ENCODE measurements at places on chromosomes 2 and 18. TPM values are rescaled to one million over a fixed set of nuclear protein-coding genes. Genes with fewer than 3 reads are reported as not detected.

Gene ATAD2B
- 26.1 TPM for total RNA-seq

DNA sequence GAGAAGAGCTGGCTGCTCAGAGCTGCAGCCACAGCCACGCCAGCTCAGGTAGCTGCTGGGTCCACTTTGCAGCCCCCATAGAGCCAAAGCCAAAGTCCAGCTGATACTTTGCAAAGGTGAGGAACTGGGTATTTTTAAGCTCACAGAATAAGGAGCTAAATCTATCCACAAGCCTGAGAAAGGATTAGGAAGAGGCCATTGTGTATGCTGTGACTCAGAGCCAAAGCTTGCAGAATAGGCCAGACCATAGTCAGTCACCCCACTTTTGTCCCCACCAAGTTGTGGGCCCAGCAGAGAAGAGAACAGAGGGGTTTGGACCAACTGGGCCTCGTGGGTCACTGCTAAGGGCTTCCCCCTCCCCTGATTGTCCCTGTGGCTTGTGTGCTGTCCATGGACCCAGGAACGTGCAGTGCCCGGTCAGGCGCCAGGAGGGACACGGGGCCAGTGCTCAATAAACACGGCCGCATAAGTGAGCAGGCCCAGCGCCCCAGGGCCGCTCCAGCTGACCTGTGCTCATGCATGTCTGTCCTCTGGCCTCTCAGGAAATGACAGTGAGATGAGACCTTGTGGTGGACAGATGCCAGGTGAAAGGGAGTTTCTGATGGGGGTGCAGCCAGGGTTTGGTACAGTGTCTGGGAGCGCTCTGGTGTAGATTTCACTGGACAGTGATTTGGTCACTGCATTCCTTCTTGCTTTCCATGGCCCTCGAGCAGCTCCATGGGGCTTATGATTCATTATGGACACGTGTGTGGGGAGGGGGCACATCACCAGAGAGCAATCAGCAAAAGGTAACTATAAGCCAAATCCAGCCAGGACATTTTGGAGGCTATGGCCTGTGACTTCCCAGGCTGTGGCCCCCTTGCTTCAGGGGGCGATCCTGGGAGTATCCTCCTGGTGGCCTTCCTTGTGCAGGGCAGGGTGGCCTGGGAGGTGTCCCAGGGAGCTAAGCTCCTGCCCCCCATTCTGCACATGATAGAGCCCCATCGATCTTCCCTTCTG, 31.3 kb downstream of the MAL start:
- DNase-seq = no peak
- H3K27ac ChIP-seq = no peak overlapping the region
- no peak overlapping the region for H3K4me3 ChIP-seq
- H3K36me3 ChIP-seq = peaks cover 2% of the 10 kb centered on the region
- H3K4me1 ChIP-seq = peaks cover 66% of the 10 kb centered on the region

- no peaks in the 10 kb centered on the region for H3K36me3 ChIP-seq
- no peak for DNase-seq
- peaks cover 12% of the 10 kb centered on the region for H3K27me3 ChIP-seq
- H3K27ac ChIP-seq = no peak overlapping the region
Measured at GRCh38 chr2:173161507-173161906, 85.9 kb downstream of the MAP3K20 start.

GRCh38 chr2:83941886-83942285, 517.2 kb downstream of the SUCLG1 start:
- H3K27ac ChIP-seq = no peak overlapping the region
- peaks cover 7% of the 10 kb centered on the region for H3K27me3 ChIP-seq
- no peaks in the 10 kb centered on the region for H3K4me1 ChIP-seq
- H3K36me3 ChIP-seq = no peaks in the 10 kb centered on the region

GRCh38 chr2:177772529-177772928, 300.0 kb downstream of the PDE11A start:
- no peak overlapping the region for H3K27ac ChIP-seq
- DNase-seq = no peak
- no peak overlapping the region for H3K4me3 ChIP-seq
- H3K27me3 ChIP-seq = peaks cover 15% of the 10 kb centered on the region

- no peak for DNase-seq
- no peak overlapping the region for H3K4me3 ChIP-seq
- H3K4me1 ChIP-seq = no peaks in the 10 kb centered on the region
- H3K27ac ChIP-seq = no peak overlapping the region
- H3K27me3 ChIP-seq = peaks cover under 1% of the 10 kb centered on the region
Measured at GRCh38 chr2:39981883-39982311, 202.8 kb upstream of the THUMPD2 start.
